PC-9 (cell line): ENCODE measurements at places on chromosomes 12 and 14. TPM values are rescaled to one million over a fixed set of nuclear protein-coding genes. Genes with fewer than 3 reads are reported as not detected.
A peak's percentile ranks its signal among the peaks of the same experiment; 100 is the strongest.

DNA sequence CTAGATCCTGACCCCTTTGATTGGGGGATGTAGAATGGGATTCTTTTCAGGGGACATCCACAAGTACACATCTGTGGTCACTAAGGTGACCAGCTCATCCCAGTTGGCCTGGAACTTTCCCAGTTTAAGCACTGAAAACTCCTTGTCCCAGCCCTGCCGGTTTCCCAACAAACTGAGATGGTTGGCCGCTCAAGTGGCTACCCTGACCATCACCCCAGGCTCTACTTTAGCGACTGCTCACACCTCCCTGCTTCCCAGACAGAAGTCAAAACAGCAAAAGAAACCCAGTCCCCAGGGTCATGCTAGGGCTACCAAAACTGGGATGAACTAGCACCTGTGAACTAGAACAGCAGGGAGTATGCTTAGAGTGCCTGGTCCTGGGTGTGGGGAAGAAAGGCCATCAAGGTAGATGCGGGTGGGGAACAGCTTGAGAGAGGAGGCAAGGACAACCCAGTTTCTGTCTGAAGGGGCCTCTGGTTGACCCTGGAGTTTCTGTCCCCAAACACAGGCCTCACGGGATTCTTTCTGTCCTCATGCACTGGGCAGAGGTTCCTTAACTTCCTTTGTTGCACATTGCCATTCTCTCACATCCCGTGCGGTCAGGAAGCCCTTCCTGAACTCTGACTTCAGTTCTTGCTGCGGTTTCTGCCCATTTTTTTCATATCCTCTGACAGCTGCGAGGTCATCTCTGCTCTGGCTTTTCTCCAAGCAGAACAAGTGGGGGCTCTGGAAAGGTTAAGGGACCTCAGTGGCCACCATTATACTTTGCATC is 1.6 kb downstream of the LTB4R start:
- no peak for DNase-seq
- no peaks in the 10 kb centered on the region for H3K36me3 ChIP-seq
- no peaks in the 10 kb centered on the region for H3K4me1 ChIP-seq
- no peak overlapping the region for H3K27ac ChIP-seq
- H3K27me3 ChIP-seq = no peaks in the 10 kb centered on the region

- H3K4me3 ChIP-seq = no peak overlapping the region
- H3K36me3 ChIP-seq = no peaks in the 10 kb centered on the region
- H3K27me3 ChIP-seq = no peaks in the 10 kb centered on the region
- peak; percentile 34 for DNase-seq
Observed at GRCh38 chr14:68779761-68780323, 13.0 kb downstream of the ZFP36L1 start.

DNA sequence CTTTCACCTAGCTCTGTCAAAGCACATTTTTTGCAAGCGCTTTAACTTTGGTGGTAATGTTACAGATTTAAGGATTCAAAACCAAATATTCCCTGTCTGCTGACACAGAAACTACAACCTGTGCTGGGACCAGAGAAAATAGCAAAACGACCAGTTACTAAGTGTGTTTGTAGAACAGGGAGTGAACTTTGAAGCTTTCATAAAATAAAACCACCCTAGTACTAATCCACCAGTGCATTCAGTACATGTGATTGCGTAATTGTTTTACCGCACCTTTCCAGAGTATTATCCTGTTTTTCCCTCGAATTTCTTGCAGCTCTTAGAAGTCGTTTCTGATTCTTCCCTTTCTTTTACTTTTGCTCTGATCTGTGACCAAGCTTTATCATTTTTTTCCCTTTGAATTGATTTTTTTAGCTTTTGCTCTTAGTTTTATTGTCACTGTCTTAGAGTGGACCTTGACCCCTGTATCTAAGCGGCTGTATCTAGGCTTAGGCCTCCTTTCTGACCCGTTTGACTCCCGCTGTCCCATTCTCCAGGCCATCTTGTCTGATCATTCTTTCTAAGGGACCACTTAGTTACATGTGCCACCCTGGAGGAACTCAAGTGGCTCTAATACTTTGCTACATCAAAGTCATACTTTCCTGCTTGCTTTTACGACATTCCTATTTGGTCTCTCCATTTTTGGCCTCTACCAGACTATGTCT is 429.4 kb downstream of the PCNX1 start:
- H3K27me3 ChIP-seq = no peaks in the 10 kb centered on the region
- H3K4me1 ChIP-seq = no peaks in the 10 kb centered on the region
- peaks cover 24% of the 10 kb centered on the region; the same call in 1 of the 2 replicates for H3K36me3 ChIP-seq
- no peak overlapping the region for H3K27ac ChIP-seq
- no peak for DNase-seq

- H3K4me3 ChIP-seq = no peak overlapping the region
- no peaks in the 10 kb centered on the region for H3K4me1 ChIP-seq
- H3K27me3 ChIP-seq = no peaks in the 10 kb centered on the region
Observed at GRCh38 chr12:72313806-72314205, 41.6 kb downstream of the TRHDE start.

GRCh38 chr12:3838076-3838475 is 35.1 kb downstream of the PARP11 start:
- no peaks in the 10 kb centered on the region for H3K4me1 ChIP-seq
- no peak overlapping the region for H3K27ac ChIP-seq
- no peak for DNase-seq
- no peaks in the 10 kb centered on the region for H3K36me3 ChIP-seq
- H3K4me3 ChIP-seq = no peak overlapping the region

DNA sequence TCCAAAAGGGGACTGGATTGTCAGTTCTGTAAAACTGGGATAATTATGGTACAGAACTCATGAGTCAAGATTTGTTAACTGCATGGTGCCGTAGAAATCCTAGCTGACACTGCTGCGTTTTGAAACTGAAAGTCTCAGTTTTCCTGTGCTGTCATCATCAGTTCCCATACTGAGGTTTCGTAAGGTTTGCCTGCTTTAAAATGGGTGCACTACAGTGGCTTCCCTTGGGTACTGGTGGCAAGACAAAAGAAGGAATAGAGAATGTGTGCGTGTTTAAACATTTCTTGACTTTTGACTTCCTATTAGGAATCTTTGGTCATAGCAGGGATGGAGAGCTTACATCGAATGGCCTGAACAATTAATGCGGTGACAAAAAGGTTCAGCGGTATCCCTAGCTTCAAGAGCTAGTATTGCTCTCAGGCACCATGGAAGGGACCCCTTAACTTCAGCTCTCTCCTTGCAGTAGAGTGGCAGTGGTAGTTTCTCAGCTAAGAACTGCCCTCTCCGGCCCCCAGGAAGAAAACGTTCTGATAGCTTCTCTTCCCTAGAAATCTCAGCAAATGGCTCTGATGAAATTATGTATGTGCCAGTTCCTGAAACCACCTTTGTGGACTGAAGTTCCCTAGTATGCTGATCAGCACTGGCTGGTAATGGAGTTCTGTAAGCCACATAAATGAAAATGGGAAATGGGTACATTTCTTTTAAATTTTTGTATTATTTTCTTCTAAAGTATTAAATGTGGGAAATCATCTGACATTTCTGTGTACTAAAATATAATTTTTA is 28.9 kb downstream of the ANO6 start:
- DNase-seq = no peak
- no peak overlapping the region for H3K27ac ChIP-seq
- no peaks in the 10 kb centered on the region for H3K4me1 ChIP-seq
- 0 out of 2 replicates have a peak, but pooled peaks cover 9% of the 10 kb centered on the region for H3K36me3 ChIP-seq
- no peak overlapping the region for H3K4me3 ChIP-seq

- no peaks in the 10 kb centered on the region for H3K36me3 ChIP-seq
- H3K4me1 ChIP-seq = no peaks in the 10 kb centered on the region
- no peak overlapping the region for H3K27ac ChIP-seq
Observed at GRCh38 chr14:82987502-82988124, 1454.0 kb upstream of the SEL1L start.

Gene SRRM4
- total RNA-seq = not detected in 2 replicates

Gene PRH2
- total RNA-seq = not detected in 2 replicates

Gene KLRD1
- 0.68 and 1.2 TPM in 2 replicates for total RNA-seq

Gene GNG2
- 0.33 TPM in 1 of 2 replicates, not detected in the other for total RNA-seq
